ENCODE measurements at places on chromosomes 4 and X.
A peak's percentile ranks its signal among the peaks of the same experiment; 100 is the strongest.

- DNase-seq: no peak
These were observed 128.9 kb downstream of the RBM47 start for GRCh38 chr4:40500781-40501180.

DNA sequence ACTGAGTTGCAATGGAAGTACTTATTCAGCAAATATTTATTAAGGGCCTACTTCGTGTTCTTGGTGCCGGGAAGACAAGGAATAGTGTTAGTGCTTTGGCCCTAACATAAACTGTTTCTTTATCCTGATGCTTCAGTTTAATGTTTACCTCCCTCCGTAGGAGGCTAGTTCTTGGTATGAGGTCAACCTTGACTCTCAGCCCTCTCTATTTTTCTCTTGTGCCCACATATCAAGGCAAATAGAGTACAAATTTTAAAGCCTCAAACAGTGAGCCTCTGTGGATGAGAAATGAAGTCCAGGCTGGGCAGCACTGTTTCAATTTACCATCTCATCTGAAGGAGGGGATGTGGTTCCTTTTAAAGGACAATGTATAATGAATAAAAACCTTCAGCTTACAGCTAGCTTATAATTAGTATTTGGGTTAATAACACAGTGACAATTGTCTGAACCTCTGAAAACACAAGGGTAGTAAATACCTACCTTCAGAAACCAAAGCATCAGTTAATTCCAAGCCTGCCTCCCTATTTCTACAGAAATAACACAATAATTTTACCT, 68.5 kb downstream of the SH3RF1 start:
- DNase-seq: no peak

GRCh38 chr4:86730310-86730709, 118.9 kb downstream of the SLC10A6 start:
- DNase-seq: no peak

- DNase-seq: no peak
These were observed 87.9 kb downstream of the IL1RAPL1 start for GRCh38 chrX:28675173-28675572.

- DNase-seq: no peak
These were observed 17.5 kb downstream of the SH3BP2 start for GRCh38 chr4:2810388-2810787.

DNA sequence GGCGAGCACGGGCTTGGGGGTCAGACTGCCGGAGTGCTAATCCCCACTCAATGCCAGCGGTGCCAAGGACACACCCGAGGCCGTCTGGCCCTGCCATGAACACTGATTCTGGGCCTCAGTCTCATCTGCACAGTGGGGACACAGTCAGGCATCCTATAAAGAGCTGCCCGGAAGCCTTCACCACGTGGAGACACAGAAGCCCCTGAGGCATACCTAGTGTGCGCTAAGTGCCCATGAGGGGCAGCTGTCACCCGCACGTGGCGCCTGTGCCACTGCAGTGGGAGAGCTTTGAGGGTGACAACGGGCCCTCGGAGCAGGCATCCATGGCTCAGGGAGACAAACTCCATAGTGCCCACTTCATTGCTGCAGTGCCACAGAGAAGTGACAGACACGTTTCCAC, 86.3 kb downstream of the PHKA2 start:
- no peak for DNase-seq

GRCh38 chrX:119643696-119644095, 37.5 kb upstream of the NKRF start:
- DNase-seq: no peak

DNA sequence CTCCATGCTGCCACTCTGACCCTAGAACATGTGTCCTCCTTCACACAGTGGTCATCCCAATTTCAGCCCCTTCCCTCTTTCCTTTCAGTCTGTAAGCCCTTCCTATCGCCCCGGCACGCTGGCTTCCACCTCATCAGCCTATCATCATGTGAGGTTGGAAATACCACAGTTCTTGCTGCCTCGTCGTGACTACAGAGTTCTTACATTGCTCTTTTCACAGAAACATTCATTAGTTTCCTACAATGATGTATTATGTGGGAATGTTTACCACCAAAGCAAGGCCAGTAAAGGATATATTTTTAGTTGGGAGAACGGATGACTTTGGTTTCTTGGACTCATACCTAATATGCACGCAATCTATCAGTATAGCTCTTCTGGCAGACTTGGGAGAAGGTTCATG, 169.5 kb upstream of the BOD1L1 start:
- DNase-seq: no peak

DNA sequence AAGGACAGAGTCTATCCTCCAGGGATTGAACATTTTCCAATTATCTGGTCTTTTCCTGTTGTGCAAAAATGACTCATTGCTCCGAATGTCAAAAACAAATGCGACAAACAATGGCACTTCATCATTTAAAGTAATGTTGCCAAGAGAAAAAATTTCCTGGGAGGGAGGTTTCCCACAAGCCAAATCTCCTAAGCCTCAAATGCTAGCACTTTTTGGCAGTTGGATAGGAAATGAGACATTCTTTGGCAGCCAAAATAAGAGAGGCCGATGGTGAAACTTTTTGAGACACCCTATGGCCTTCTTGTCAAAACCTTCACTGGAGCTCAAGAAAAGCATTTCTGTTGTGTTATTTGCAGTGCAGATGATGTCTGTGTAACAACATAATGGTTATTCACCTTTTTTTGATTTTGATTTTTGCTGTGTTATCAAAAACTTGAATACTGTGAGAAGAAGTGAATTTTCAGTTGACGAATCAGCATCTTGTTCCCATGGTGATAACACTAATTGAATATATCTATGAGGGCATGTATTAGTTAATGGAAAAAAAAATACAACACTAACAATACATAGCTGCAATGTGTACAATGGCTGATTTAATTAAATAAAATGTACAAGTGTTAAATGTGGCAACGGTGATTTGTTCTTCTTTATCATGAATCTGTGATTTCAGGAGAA, 333.8 kb downstream of the ANK2 start:
- no peak for DNase-seq

GRCh38 chr4:153560908-153561307, 94.7 kb downstream of the TMEM131L start:
- DNase-seq: peak; percentile 25

DNA sequence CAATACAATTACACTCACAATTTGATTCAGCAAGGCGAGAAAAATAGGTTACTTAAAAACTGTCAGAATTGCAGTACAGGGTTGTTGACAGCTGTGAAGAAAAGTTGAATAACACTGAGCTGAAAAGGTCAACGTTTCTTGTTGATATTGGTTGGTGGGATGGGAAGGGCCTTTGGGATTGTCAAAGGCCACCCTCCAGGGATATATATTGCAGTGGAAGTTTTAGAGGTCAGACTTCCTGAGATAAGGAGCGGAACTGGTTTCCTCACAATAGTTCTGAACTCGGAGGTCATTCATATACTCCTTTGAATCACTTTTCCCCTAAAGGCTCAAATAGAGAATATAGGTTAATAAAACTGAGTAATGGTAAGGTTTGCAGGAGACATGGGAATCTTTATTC, 417.2 kb downstream of the RAPGEF2 start:
- no peak for DNase-seq

DNA sequence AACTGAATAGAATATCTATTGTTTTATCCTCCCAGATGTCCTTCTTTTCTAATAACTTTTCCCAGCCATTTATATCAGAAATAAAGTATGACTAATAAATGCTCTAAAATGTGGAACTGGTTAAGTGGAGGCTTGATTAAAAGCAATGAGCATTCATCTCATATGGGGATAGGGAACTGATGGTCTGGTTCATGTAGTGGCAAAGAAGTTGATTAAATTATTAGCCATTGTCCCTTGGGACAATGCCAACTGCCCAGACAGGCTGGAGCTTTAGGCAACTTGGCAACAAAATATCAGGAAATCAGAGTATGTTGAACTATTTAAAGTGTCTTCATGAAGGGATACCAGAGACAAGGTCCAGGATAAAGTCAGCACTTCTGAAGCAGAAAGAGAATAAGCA, 24.2 kb downstream of the TRO start:
- DNase-seq: no peak

GRCh38 chrX:140249088-140249487, 255.8 kb downstream of the SOX3 start:
- no peak for DNase-seq

DNA sequence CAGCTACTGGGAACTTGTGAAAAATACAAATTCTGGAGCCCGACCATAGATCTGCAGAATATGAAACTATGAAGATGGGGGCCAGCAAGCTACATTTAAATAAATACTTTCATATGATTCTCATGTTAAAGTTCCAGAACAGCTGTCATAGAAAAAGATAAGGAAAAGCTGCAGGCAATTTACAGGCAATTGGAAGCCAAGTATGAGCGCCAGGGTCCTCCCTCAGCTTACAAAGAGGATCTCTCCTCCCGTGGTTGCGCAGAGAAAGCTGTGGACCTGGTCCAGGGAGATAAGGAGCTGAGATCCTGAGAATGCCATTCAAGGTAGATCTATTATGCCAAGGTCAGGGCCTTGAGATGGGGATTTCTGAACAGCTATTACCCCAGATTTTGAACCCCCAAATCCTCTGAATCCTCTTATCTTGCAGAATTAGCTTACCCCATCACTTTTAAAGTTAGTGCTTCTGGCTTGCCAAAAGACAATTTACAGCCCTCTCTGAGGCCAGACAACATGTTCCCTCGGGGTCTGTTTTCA, 25.6 kb upstream of the FRAS1 start:
- no peak for DNase-seq

DNA sequence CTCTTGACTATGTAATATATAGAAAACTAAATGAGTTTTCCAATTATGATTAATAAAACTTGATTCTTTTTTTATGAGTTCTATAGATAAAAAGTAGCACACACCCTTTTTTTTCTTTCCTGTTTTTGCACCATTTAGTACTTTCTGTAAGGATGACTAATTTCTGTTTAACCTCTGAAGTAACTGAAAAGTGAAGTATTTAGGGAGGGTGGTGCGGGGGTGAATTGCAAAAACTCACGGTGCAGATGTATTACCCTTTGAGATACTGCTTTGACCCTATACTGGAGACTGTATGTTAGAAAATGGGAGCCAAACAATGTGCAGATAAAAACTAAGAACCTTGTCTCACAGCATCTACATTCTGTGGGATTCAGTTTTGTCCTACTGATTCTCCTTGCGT, 471.6 kb downstream of the DTHD1 start:
- no peak for DNase-seq

GRCh38 chrX:102899940-102900916, 36.8 kb upstream of the RAB40AL start:
- peak; percentile 71 for DNase-seq

GRCh38 chr4:105586638-105587328, 34.4 kb downstream of the ARHGEF38 start:
- no peak for DNase-seq

DNA sequence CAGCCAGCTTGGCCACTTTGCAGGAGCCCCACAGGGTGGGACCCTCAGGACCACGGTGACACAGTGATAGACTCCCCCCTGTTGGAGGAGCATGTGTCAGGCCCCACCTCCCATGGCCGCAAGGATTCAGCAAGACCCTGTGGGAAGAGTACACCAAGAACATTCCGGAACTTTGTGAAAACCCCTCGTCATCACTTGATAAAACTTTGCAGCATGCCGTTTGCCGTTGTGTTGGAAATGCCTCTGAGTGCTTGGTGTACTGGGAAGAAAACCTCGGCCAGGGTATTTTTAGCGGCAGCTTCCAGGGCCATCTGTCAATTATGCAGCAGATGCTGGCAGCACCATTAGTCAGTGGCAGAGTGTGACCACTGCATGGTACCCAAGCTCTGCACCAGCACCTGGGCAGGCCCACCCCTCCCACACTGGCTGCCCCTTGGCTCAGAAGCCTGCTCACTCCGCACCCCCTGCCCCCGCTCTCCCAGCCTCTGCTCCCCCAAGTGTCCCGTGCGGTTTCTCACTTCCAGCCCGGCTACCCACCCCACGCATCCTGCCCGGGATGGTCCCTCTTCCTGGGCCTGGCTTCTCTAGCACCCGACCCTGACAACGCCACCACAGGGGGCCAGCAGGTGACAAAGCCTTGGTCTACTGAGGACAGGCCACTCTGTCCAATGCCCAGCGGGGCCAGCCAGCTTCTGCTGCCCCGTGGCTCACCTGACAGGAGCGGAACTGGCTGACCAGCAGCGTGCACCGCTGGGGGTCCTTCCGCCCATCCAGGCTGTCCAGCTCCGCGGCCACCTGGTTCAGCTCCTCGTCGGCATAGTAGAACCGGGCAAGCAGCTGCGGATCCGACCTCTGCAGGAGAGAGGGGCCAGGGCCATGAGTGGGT, 65.0 kb downstream of the ZFYVE28 start:
- DNase-seq: no peak

- no peak for DNase-seq
These were observed 101.8 kb upstream of the CXorf51B start for GRCh38 chrX:146707781-146708180.

- DNase-seq: no peak
These were observed 54.0 kb downstream of the DRD5 start for GRCh38 chr4:9835430-9835829.

DNA sequence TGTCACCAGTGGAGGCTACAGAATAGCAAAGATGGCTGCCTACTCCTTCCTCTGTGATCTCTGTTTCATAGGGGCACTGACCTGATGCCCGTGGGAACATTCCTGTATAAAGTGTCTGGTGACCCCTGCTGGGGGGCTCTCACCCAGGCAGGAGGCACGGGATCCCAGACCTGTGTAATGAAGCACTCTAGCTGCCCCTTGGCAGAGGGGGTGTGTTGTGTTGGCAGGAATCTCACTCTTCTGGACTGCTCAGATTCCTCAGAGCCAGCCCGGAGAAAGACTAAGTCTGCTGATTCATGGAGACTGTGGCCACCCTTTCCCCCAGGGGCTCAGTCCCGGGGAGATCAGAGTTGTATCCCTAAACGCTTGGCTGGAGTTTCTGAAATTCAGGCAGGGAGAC, 648.3 kb downstream of the SPRY1 start:
- no peak for DNase-seq

DNA sequence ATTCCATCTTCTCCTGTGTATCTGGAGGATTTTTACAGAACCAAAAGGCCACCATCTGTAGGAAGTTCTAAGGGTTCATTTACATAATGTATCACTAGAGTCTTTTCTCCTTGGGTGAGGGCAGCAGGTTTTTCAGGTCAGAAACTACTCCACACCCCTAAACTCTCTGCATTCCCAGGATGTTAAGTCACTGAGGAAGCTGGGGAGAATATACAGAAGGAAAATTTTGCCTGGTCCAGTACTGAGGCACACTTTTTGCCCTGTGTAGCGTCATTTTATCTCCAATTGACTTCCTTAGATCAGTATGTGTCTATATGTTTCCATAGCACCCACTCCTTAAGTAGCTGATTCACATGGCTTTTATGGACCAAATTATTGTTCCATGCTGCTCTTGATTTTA, 17.0 kb downstream of the XKRX start:
- no peak for DNase-seq

DNA sequence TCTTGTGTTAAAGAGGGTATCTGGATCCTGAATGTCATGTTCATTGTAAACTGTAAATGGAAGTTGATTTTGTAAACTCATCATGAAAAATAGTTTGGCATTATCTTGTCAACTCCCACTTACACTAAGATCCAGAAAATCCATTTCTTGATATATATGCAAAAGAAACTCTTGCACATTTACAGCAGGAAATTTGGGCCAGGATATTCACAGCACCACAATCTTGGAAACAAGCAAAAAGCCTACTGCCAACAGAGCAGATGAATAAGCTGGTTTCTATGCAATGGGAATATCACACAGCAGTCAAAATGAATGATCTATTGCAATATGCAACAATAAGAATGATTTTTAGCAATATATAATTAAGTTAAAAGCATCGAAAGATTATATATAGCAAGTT, 8.6 kb downstream of the GABRA4 start:
- no peak for DNase-seq

GRCh38 chr4:47367761-47368160, 95.7 kb downstream of the COMMD8 start:
- DNase-seq: no peak

- peak; percentile 38 for DNase-seq
These were observed 45.6 kb downstream of the TMEM154 start for GRCh38 chr4:152634110-152634760.
